Activated B cell treated with CpG ODN at 0.5 μM for 24 hours (primary cell): ENCODE measurements at places on chromosomes 5 and 9.

DNA sequence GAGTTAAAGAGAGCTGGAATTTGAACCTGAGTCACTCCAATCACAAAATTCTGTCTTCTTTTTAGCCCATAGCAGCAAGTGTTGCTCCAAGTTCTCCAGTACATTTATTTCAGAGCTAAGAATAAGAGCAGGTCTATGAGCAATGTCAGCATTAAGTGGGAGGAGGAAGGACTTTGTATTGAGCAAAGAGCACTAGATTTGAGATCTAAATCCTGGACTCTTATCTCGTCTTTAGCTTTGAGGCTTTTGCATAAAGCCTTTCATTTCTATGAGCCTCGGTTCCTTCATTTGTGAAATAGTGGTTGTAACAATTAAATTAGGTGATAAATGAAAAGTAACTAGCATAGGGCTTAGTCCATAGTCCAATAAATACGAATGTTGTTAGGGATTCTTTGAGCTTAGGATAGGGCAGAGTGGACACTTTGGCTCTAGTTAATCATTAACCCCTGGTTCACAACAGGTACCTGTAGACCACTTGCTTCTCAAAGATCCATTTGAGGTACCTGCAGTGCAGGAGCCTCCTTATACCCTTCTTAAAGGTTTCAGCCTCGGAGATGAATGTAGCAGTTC is 464.1 kb upstream of the KLF4 start:
- no peak for DNase-seq

DNA sequence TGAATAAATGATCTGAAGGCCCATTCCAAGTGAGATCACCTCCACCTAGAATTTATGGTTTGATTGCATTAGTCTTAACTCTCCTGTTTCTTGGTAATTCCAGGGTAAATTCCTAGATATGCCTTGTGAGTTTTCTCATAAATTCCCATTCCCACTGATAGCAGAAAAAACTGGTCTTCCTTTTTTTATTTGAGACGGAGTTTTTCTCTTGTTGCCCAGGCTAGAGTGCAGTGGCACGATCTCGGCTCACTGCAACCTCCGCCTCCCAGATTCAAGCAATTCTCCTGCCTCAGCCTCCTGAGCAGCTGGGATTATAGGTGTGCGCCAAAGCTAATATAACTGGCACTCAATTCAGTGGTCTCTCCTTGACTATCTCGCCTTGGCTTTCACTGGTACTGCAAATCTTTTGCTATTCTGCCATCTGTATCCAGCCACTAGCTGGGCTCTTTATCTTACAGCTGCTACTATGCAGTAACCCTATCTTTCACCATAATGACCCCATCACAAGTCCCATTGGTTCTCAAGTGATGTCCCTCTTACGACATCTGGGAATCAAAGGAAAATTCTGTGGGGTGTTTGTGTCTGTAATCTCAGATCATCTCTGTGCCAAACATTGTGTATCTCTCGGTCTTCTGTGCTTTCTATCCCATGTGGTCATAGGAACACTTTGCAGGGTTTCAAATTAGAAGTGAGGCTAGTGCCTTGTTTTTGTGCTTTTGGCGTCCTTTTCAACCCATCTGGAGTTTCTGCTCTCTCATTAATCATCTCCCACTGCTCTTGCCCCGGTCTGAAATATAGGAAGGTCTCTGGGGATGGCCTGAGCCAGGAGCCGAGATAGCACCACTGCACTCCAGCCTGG is 14.4 kb downstream of the HNRNPK start:
- DNase-seq = no peak

DNA sequence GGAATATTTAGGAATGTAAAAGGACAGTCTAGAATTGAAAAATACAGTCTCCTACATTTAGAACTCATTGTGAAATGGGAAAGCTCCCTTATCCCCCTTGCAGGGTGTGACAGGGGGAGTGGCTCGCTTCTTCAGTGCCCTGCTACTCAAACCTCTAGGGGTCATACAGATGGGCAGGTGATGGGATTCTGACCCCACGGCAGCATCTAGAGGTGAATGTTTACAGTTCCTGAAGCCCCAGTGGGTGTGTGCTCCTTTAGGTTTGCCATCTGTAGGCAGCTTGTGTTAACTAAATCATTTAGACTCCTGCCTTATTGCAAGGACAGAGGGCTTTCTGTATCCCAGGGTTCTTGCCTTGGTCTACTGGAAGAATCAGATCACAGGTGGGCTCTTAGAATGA is 271.0 kb upstream of the MPDZ start:
- DNase-seq = no peak

GRCh38 chr9:137866226-137867141 is 11.1 kb upstream of the CACNA1B start:
- DNase-seq = no peak

- no peak for DNase-seq
Observed at GRCh38 chr9:26893030-26893676, 551 bp upstream of the CAAP1 start.

DNA sequence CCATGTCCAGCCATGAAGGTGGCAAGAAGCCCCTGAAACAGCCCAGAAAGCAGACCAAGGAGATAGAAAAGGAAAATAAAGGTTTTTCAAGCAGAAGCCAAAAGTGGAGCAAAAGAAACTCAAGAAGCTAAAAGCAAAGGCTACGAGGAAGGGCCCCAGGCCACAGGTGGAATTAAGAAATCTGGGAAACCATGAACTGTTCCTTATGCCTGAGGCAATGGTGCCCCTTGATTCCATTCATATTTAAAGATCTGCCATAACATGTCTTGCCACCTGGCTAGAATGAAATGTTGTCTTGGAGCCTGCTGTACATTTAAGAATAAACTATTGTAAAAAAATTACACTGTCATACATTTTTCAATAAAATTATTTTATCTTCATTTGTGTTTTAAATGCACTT is 59.5 kb upstream of the TARS1 start:
- DNase-seq = no peak

DNA sequence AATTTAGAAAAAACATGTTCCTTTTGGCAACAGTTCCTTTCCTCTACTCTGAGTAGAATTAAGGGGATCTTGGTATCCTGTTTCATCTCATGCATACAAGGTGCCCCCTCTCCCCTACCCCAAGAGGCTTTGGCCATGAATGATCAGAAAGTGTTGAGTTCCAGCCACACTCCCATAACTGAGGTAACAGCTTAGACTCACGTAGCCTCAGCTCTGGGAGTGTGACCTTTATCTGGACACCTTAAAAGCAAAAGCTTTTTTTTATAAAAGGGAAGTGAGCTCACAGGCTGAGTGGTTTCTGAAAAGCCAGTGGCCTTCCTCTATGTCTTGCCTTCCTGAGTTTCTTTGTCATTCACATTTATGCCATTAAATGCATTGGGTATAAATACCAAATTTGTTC is 900 bp upstream of the HAVCR2 start:
- DNase-seq = no peak

- no peak for DNase-seq
Observed at GRCh38 chr9:124457079-124457886, 7.0 kb downstream of the ADGRD2 start.

GRCh38 chr9:75649060-75649459 is 241.4 kb upstream of the PCSK5 start:
- DNase-seq = no peak
